ENCODE measurements at places on chromosomes 7 and 10.

GRCh38 chr7:132882714-132883428, 199.0 kb downstream of the CHCHD3 start:
- no peak for DNase-seq

- no peak for DNase-seq
Measured at GRCh38 chr7:41538810-41539724, 163.8 kb downstream of the INHBA start.

DNA sequence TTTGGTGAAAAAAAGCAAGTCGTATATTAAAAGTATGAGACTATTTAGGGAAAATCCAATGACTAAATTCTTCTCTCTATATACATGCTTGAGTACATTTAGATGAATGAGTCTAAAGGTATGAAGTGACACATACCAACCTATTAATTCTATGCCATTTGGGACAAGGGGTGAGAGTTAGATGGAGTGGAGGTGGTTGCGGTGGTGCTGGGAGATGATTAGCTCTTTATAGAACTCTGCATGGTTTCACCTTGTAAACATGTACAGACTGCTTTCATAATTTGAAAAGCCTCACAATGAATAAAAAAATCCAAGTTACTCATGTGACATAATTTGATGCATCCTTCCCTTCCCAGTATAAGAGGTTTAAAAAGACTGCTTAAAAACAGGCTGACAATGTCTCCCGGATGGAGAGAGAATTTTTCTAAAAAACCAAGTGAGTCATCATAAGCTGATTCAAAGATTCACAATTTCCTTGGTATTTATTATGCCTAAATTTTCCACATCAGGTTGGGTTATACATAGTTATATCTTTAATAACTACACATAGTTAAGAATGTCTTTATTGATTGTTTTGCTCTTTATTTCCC, 572.8 kb downstream of the REEP3 start:
- DNase-seq = no peak

GRCh38 chr7:135980012-135980551, 2.9 kb upstream of the MTPN start:
- DNase-seq = peak; percentile 53

DNA sequence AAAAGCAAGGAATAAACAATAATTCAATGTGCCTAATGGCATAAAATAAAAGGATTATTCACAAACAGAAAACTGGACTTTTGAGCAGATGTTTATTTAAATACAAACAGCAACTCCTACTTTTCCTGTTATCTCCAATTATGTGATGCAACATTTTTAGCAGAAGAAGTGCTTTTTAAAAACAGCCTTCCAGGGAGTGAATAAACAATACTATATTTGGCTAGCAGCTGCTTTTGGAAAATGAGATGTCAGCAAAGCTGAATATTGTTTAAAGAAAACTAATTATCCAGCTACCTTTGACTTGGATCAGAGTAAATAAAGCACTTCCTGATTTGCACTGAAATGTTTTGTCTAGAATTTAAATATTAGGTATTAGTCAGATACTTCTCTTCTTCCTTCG, 23.2 kb downstream of the CDK1 start:
- no peak for DNase-seq

DNA sequence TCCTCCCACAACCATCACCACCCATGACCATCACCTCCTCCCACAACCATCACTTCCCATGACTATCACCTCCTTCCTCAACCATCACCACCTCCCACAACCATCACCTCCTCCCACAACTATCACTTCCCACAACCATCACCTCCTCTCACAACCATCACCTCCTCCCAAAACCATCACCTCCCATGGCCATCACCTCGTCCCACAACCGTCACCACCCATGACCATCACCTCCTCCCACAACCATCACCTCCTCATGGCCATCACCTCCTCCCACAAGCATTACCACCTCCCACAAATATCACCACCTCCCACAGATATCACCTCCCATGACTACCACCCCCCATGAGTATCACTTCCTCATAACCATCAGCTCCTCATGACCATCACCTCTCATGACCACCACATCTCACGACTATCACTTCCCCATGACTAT, 52.2 kb downstream of the PDGFA start:
- DNase-seq = no peak

DNA sequence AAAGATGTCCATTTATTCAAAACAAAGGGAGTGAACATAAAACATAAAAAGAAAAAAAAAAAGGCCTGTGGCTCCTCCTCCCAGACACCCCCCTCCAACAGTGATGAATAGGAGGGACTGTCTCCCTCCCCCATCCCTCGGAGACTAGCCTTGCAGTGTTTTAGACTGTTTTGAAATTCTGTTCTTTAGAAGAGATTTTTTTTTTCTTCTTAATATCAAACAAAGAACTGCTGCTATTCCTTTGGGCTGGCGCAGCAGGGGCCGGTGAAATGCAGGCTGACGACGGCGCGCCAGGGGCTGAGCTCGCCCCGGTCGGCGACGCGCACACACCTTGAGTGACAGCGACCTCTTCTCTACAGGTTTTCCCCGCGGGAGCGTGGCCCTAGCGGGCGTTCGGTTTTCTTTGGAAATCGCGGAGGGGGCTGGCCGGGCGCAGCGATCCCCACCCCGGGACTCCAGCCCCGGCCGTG, at the start of gene LANCL2:
LANCL2 (plus strand) TSS at position 133 of the 470 bp plus-strand sequence. CDS start 689 bp downstream, outside the sequence.
- peak; percentile 17 for DNase-seq

DNA sequence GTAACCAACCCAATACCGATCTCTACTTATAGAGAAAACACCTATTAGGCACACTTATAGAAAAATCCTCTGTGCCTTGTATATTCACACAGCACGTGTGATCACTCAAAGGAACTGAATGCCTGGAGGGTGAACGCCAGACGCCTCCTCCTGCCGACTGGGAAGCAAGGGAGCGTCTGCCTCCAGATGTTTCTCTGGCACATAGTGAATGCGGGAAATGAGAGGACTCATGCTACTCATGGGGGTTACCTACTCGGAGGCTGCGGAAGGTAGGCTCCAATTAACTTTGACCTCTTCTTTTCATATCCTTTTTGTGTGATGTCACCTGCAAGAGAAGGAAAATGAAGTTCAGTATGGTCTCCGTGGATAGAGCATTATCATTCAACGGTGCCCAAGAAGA, 203.3 kb downstream of the DIP2C start:
- no peak for DNase-seq

- no peak for DNase-seq
Measured at GRCh38 chr10:80196950-80197315, 8.4 kb downstream of the ANXA11 start.

- DNase-seq = no peak
Measured at GRCh38 chr7:7795203-7795602, 76.8 kb upstream of the RPA3 start.

DNA sequence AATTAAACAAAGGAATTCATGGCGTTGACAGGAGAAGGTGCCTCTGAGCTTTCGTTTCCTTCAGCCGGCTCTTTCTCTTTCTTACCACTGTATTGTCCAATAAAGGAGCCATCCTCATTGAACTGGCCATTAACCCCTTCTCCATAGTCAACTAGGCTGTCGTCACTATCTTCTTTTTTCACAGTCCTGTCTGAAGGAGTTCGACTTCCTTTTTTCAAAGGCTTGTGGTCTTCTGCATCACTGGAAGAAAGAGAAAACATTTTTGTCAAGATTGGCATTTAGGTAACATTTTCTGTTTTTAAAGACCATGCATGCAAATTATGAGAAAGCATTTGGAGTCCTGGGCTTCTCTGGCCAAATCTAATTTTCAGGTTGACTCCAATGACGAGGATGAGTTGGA, 19.7 kb upstream of the LAMB4 start:
- no peak for DNase-seq

GRCh38 chr7:158953912-158954311, 97.6 kb downstream of the DYNC2I1 start:
- no peak for DNase-seq

GRCh38 chr7:157574914-157575586, 238.2 kb downstream of the DNAJB6 start:
- no peak for DNase-seq

- no peak for DNase-seq
Measured at GRCh38 chr10:119457966-119458766, 84.4 kb downstream of the RGS10 start.

DNA sequence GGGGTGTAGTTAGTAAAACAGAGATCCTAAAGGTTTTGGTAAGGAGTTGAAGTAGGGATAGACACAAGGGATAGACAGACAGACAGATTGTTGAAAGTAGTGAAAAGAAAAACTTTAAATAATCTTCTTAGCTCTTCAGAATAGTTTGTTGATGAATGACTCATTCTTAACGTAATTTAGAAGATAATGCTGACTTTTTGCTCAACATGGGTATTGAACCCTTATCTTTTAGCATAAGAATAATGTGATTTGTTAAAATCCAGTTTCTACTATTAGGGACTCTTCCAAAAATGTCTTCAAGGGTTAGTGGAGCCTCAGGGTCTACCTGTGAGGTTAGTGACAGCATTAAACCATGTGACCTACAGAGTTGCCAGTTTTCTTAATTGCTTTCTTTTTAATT, 411.2 kb downstream of the ETV1 start:
- no peak for DNase-seq

- peak; percentile 82 for DNase-seq
Measured at GRCh38 chr7:35975851-35976454, 175.1 kb downstream of the SEPTIN7 start.

DNA sequence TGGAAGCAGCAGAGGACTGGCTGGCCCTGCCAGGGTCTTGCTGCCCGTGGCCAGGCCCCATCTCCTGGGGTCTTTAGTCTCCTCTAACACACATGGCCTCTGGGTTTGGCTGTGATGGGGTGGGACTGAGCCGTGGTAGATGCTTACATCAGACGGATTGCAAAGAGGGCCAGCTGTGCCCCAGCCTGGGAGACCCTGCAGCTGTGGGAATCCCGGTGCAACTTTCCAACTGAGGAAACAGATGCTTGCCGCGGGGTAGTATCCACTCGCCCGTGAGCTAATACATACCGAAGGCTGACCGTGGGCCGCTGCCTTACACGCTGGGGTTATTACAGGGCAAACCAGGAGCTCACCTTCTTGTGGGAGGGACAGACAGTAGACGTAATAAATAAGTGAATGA, 24.1 kb upstream of the SH2B2 start:
- no peak for DNase-seq

DNA sequence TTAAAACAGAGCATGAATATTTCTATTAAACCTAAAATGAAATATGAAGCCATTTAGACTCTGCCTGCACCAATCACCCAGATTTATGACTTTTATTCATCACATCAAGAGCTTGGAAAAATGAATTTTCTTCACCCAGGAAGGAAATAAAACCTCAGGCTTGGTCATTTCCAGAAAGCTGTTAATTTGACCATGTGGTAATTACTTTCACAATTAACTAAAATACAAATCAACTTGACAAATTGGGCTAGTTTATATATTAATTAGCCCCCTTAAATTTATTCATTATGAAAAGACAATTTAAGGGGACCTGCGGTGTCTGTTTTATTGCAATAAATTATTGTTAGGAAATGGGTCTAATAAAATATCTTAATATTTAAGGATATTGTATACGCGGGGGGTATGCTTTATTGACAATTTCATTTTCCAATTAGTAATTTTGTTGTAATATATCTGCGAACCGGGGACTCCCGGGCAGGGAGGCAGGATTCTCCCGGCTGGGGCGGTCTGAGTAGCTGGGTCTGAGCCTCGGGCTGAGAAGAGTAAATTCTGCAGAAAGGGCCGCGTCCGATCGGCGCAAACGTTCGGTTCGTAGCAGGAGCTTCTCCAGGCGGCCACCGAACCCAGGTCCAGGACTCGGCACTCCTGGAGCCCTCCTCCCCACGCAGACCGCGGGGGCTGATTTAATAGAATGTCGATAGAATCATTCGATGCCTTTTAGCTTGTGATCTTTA, 9.4 kb upstream of the MNX1 start:
- DNase-seq = no peak

DNA sequence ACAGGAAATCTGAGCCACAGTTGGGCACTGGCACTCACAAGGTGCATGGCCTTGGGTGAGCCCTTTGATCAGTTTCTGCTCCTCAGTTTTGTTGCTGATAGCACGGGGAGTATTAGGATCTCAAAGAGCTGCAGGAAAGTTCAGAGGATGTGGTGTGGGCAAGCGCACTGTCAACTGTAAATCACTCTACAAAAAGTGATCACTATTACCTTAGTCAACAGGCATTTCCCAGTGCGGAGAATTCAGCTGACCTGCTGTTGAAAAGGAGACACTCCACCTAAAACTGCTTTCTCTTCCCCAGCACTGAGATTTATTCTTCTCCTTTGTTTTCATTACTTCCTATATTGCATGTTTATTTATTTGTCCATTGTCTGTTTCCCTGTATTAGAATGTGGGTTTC, 331.0 kb downstream of the PRPF18 start:
- DNase-seq = no peak

- DNase-seq = peak; percentile 51
Measured at GRCh38 chr10:63681993-63682697, 160.9 kb downstream of the REEP3 start.

GRCh38 chr7:130446259-130446658, 5.4 kb upstream of the CEP41 start:
- DNase-seq = no peak

GRCh38 chr7:23105644-23106056, at the start of gene KLHL7:
KLHL7 (plus strand) TSS chr7:23105785; CDS start chr7:23106027, 242 bp downstream.
- DNase-seq = peak; percentile 77

DNA sequence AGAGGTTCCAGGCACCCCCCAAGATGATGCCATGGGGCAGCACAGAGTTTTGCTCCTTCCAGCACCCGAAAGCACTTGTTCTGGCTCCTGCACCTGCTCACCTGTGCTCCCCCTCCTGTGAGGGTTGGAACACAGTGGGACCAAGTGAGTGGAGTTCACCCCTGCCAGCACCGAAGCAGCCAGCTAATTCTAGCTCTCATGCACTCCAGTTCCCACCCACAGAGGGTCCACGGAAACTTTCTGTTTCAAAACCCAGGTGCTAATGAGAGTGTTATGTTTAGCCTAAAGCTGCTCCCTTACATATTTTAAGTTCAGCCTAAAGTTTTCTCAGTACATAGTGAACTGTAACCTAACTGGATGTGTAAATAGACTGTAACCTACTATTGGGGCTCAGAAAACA, 42.6 kb upstream of the SLC35G1 start:
- no peak for DNase-seq

- DNase-seq = peak; percentile 45
Measured at GRCh38 chr10:7302392-7302906, 108.4 kb downstream of the SFMBT2 start.

DNA sequence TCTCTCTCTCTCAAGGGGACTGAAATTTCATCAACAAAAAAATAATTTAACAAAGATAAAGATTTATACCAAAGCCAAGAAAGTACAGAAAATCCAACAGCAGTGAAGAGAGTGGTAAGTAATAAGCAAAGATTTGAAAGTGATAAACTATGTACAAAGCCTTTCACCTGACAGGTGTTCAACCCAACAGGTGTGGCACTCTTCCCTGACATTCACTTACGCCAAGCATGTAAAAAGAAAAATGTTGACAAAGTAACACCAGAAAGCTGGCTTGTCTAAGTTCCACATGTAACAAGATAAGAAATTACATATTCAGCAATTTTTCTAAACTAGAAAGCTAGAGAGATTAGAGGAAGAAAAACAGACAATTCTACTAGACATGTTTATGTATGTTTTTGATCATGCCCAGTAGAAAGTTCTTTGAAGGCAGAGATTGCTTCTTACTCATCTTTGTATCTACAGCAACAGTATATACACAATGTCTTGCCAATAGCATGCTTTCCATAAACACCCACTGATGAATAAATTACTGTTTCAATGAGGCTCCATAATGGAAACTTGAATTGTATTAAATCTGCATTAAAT, 468.5 kb downstream of the PARD3 start:
- DNase-seq = no peak

- DNase-seq = no peak
Measured at GRCh38 chr10:77671594-77672252, 34.1 kb upstream of the KCNMA1 start.

Measured in renal cortical epithelial cell (primary cell).